ENCODE measurements at places on chromosomes 6 and 20.

DNA sequence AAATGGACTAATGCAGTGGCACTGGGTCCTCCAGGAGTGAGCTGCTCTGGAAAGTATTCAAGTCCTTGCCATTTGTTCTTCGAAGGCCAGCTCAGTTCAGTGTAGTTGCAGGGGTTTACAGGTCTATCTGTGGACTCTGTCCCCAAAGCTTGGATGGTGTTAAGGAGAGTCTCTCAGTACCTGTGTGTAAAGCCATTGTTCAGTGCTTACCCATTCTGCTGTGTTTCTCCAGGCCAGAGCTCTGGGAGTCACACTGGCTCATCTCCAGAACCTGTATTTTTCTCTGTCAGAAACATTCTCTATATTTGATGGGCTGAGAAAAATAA lies 66.6 kb downstream of the DTD1 start:
- DNase-seq = no peak

- no peak for DNase-seq
Observed at GRCh38 chr6:15393605-15394004, 147.7 kb downstream of the JARID2 start.

DNA sequence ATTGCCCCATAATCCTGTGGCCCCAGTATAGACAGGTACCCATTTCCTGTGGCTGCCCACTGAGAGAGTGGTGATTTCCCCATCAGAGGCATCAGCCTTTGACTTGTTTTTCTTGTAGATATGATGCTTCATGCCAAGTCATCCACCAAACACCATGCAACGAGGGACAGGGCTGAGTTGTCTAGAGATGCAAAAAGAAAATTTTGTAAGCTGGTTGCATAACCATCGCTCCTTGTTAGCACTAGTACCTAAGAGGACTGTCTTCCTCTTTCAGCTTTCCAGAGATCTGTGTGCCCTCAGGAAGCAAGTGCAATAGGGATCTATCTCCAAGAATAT lies 166.8 kb downstream of the BCAS1 start:
- no peak for DNase-seq

DNA sequence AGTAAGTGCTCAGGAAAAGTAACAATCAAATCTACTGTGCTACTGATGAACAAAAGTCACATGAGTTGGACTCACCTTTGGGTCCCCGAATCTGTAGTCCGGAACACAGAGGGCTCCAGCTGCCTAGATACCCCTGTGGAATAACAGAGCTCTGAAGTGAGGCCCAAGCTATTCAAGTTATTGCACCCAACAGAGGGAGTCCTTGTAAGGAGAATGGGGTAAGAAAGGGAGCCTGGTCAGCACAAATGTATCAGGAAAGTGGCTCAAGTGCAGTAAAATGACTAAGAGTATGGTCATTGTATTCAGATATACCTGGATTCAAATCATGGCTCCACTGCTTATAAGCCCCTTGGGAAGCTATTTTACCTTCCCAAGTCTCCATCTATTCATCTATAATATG lies 20.9 kb downstream of the EDN1 start:
- no peak for DNase-seq

DNA sequence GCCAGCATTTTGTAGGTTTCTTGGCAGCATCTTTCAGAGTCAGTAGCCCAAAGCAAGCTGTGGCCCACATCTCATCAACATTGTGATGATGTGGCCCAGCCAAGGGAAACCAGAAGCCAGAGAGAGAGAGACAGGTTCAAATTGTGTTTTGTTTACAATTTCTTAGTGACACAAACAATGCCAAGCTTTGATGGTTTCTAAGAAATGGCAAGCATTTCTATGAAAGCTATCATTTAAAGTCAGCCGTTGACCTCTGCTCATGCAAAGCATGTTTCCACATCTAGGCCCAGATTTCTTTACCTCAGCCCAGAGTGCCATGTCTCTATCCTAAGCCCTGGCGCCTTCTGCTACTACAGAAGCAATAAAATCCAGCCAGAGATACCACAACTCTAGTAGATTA lies 32.9 kb downstream of the GCM1 start:
- DNase-seq = no peak

DNA sequence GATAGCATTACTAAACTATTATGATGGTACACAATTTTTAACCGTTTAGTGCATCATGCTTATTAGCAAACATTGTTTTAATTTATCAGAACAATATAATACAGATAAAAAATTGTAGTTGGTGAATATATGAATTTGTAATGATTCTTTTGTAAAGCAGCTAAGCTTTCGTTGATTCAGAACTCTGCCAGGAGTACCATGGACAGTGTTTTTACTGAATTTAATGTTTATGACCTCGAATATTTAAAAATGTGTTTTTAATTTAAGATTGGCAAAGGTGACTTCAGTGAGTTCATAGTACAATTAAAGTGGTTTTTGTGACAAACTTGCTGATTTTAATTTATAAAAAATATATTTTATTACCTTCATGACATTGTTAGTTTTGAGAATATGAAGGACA lies 10.0 kb downstream of the AFDN start:
- DNase-seq = no peak

DNA sequence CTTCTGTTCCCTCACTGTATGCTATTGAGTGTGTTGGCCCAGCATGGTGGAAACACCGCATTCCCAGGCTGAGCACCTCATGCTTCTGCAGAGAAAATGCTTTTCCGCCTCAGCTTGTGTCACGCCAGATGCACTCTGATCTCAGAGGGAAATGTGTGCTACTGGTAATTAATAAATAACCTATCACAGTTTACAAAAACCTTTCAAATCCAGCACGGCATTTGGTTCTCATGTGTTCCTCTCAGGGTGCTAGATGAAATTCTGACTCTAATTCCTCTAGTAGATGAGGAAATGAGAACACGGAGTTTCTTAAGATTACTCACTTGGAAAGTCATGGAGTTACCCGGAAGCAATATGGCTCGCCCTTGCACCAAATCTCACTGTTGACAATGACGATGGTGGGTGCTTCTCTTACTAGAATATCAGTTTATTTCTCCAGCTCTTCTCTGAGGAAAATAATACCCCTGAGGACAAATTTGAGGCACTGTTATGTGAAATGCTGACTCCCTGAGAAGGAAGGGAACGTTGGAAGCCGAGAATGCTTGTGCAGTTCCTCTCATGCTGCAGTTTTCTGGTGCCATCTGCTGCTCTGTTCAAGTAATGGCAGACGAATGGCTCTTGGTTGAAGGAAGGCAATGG lies 116.6 kb downstream of the RNF144B start:
- peak; percentile 73 for DNase-seq

DNA sequence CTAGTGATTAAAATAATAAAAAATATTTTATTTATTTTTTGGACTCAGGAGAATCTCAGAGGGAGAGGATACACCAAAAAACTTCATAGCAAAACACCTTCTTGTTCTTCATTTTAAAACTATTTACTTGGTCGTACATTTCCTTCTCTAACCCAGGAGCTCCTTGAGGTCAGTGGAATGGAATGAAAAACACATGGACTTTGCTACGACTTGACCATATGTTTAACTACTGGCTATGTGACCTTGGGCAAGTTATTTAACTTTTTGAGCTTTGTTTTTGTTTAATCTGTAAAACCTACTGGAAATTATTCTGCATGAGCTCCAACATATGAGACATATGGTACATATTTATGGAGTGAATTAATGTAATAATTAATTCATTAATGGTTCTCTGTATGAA lies 1005.5 kb upstream of the CITED2 start:
- DNase-seq = no peak

Measured in globus pallidus (tissue), 1 donor.